Skeletal muscle tissue (tissue), 5 donors: ENCODE measurements at places on chromosomes 4 and X. TPM values are rescaled to one million over a fixed set of nuclear protein-coding genes. Genes with fewer than 3 reads are reported as not detected.

MAP7D2 gene
- total RNA-seq: not detected

RASSF6 gene
- not detected for total RNA-seq

NHSL2 gene
- 4.7 TPM for total RNA-seq

AGTR2 gene
- total RNA-seq: 40.2 TPM

SRP72 gene
- total RNA-seq: 36.0 TPM

ERCC6L gene
- total RNA-seq: 0.52 TPM

RAI2 gene
- total RNA-seq: 0.52 TPM
